Purkinje cell (primary cell): ENCODE measurements at places on chromosomes 2 and 18. TPM values are rescaled to one million over a fixed set of nuclear protein-coding genes. Genes with fewer than 3 reads are reported as not detected.

Gene LRATD1
- polyA plus RNA-seq, result 1.2 and 6.2 TPM in 2 replicates

Gene ACYP2
- polyA plus RNA-seq, result 749 and 754 TPM in 2 replicates

Gene SPAST
- 16.3 and 23.1 TPM in 2 replicates for polyA plus RNA-seq

Gene TUBB8B
- not detected in 2 replicates for polyA plus RNA-seq

Gene AUP1
- 48.4 and 52.5 TPM in 2 replicates for polyA plus RNA-seq

Gene B4GALT6
- 43.5 and 44.0 TPM in 2 replicates for polyA plus RNA-seq

Gene SERPINB4
- 0.55 TPM in 1 of 2 replicates, not detected in the other for polyA plus RNA-seq

Gene CXCR4
- polyA plus RNA-seq, result 4.0 and 6.1 TPM in 2 replicates

Gene OTOS
- not detected in 2 replicates for polyA plus RNA-seq

Gene AFF3
- 4.6 and 6.4 TPM in 2 replicates for polyA plus RNA-seq

Gene GULP1
- 10.3 and 15.0 TPM in 2 replicates for polyA plus RNA-seq
